ENCODE measurements at places on chromosomes 16 and 17. TPM values are rescaled to one million over a fixed set of nuclear protein-coding genes. Genes with fewer than 3 reads are reported as not detected.

DRC7 gene
- 0.42 TPM for total RNA-seq

PARN gene
- 27.6 TPM for total RNA-seq

SLC4A1 gene
- not detected for total RNA-seq

C16orf86 gene
- total RNA-seq = 2.2 TPM

KREMEN2 gene
- total RNA-seq = not detected

Measured in smooth muscle cell of the umbilical artery (primary cell).